ENCODE measurements at places on chromosomes 12 and 14.

- no peak for DNase-seq
These were observed 27.0 kb downstream of the PDE6H start for GRCh38 chr12:14999695-15000365.

- DNase-seq = no peak
These were observed 267.3 kb downstream of the AKAP6 start for GRCh38 chr14:32596390-32596789.

DNA sequence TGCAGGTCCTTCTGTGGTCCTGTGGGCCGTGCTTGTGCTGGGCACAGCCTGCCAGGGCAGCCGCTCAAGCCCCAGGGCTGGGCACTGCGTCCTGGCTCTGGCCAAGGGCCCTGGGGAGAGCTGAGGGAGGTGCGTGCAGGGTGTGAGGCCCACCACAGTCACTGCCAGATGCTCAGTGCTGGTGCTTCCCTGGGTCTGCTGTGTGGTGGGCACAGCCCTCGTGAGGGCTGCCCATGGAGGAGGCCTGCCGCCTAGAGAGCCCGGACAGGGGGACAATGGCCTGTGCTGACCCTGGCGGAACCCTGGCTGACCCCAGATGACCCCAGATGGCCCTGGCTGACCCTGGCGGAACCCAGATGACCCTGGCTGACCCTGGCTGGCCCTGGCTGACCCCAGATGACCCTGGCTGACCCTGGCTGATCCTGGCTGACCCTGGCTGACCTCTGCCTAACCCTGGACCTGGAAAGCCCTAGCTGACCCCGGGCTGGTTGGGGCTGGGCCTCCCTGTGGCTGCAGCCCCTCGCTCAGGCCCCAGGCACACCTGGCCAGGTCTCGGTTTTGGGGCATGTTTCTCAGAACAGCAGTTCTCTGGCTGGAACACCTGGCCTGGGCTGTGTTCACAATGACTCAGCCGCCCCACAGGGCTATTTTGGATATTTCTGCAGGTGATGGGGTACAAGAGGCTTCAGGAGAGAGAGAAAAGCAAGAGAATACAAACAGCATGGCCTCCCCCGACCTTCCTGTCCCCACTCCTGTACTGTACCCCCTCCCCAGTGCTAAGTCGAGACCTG, 55.4 kb downstream of the TMEM121 start:
- no peak for DNase-seq

DNA sequence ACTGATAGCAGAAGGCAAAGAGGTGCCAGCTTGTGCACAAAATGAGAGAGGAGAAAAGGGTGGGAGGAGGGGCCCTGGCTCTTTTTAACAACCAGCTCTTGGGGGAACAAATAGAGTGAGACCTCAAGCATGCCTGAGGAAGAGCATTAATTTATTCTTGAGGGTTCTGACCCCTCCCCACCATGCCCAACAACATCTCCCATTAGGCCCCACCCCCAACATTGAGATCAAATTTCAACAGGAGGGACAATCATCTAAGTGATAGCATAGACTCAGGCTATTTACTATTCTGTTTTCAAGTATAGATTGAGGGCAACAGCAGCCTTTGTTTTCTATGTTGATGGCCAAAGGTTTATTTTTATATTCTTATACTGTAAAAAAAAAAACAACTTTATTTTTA, 59.7 kb downstream of the FUT8 start:
- no peak for DNase-seq

- DNase-seq = no peak
These were observed 131.4 kb downstream of the LMNTD1 start for GRCh38 chr12:25421651-25422167.

- DNase-seq = peak; percentile 36
These were observed 29.3 kb upstream of the KLRF1 start for GRCh38 chr12:9797722-9798619.

GRCh38 chr14:70281939-70282338, 77.5 kb downstream of the COX16 start:
- DNase-seq = no peak

DNA sequence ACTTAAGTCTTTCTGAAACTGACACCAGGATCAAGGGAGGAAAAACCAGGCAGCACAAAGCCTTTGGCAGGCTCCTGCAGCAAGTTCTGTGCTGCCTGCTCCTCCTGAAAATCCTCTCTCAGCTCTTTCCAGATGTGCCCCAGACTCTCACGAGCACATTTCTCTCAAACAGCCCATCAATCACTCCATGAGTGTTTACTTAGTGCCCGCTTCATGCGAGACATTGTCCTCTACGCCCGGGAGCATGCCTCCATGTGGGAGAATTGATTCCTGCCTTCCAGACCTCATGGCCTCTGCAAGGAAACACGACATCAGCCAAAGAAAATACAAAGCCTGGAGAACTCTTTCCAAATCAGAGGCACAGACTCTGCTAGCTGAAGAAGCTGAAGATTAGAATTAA, 46.5 kb upstream of the TSPAN11 start:
- DNase-seq = no peak

- DNase-seq = no peak
These were observed 687 bp downstream of the RAB35 start for GRCh38 chr12:120115692-120116440.

DNA sequence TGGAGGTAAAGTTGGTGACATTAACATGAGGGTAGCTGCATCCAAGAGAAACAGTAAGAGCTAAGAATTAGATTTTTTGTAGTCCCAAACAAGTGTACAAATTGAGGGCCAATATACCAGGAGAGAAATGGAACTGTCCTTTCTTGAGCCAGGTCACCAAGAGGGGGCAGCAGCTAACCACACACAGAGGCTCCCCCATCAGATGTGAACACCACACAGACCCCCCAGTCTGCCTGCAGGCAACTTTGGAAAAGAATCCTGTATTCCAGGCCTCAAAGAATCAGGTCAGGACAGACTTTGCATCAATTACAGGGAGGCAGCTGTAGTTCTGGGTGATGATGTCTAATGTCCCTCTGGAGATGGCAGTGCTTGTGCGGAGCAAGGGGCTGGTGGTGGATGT, 77.9 kb downstream of the SPTB start:
- no peak for DNase-seq

DNA sequence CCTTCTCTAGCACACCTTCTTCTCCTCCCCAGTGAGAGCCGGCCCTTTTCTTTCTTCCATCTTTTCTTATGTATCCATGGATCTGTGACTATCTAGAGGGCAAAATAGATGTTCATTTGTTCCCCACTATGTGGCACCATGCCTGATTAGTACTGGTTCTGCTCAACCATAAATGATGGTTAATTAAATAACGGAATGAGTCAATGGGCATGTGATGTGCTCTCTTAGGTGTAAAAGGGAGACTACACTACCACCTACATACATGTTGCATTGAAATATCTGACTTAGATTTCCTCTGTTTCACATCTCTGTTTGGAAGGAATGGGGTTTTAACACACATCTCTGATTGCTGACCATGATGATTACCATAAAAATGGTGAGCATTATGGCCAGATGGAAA, 116.5 kb downstream of the BTG1 start:
- DNase-seq = no peak

GRCh38 chr14:75247286-75247922, 31.2 kb upstream of the FOS start:
- DNase-seq = peak; percentile 30

- no peak for DNase-seq
These were observed 78.8 kb downstream of the TMCC3 start for GRCh38 chr12:94571556-94571955.

DNA sequence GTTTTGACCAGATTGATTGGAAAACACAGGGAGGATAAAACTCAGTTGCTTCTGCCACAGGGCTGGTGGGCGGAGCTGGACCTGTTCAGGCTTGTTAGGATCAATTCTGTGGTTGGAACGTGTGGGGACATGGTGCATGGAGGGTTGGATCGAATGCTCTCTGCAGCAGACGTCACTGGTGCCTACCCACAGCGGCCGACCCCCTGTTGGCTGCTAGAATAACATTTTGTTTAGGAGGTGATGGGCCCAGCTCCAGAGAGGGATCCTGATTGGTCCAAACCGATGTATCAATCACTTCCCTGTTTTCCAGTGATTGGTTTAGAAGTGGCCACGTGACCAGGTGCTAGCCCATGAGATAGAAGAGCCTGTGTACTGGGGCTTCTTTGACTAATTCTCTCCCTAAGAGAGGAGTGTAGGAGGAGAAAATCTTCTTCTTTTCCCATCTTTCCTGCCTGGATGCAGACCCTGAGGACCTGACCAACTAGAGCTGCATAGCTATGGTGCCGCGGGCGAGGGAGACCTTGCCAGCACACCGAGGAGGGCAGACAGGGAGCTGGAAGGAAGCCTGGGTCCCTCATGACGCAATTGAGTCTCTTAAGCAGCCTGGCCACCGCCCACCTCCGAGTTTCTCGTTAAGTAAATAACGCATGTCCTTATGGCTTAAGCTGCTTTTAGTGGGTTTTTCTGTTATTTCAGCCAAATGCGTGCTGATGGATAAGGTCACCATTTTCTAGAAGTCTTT, 163.5 kb downstream of the AACS start:
- no peak for DNase-seq
